ENCODE measurements at places on chromosomes 5 and 9.

DNA sequence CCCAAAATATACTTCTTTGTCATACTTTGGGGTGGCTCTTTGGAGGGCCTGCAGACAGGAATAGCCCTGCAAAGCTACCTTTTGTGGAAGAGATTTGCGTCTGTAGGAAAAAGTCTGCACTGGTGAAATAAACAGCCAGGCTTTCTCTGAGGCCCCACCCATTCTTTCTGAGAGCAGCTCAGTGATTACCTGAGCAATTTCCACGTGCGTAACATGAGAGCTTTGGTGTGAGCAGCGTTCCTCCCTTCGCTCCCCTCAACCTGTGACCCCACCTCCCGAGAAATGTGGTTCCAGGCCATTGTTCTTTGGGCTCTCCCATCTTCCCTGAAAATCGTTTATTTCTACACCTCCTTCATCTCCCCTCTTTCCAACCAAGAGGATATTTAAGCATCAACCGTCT, 23.8 kb upstream of the FBP1 start:
- no peak for DNase-seq

GRCh38 chr5:77849308-77849900, 73.3 kb upstream of the TBCA start:
- DNase-seq, result no peak

GRCh38 chr5:169732841-169733240, 95.8 kb downstream of the DOCK2 start:
- no peak for DNase-seq

GRCh38 chr5:126483156-126483555, 59.9 kb downstream of the GRAMD2B start:
- no peak for DNase-seq

DNA sequence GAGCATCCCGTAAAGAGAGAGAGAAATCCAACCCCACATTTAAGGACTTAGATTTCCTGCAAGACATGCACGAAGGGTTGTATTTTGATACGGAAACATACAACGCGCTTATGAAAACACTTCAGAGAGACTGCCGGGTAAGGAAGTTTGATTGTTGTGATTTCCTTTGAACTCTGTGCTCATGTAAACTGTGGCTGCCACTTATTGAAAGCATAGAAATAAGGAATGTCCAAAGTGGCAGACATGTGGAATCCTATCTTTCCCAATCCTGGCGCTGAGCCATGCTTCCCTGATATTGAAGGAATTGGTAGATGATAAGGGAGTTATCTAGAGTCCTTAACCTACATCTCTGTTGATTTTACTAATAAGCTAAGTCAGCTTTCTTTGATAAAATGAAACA, 119.4 kb downstream of the PRKACG start:
- DNase-seq, result no peak
